ENCODE measurements at places on chromosomes 12 and 14. TPM values are rescaled to one million over a fixed set of nuclear protein-coding genes. Genes with fewer than 3 reads are reported as not detected.

DNA sequence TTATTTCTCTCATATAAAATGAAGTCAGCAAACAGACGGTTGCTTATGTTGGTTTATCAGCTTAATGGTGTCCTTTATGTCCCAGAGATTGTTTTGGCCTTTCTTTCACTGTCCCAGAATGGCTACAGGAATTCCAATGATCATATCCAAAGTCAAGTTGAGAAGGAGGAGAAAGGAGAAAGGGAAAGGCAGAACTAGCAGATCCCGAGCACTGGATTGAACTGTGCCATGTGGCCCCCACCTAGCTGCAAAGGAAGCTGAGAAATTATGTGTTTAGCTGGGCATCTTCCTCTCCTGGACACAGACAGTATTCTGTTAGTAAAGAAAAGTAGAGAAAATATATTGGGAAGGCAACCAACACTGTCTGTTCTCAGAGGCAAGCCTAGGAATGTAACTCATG is 90.7 kb upstream of the ANO4 start:
- no peak for DNase-seq

SLC39A5 gene
- 0.80 TPM for total RNA-seq

DNA sequence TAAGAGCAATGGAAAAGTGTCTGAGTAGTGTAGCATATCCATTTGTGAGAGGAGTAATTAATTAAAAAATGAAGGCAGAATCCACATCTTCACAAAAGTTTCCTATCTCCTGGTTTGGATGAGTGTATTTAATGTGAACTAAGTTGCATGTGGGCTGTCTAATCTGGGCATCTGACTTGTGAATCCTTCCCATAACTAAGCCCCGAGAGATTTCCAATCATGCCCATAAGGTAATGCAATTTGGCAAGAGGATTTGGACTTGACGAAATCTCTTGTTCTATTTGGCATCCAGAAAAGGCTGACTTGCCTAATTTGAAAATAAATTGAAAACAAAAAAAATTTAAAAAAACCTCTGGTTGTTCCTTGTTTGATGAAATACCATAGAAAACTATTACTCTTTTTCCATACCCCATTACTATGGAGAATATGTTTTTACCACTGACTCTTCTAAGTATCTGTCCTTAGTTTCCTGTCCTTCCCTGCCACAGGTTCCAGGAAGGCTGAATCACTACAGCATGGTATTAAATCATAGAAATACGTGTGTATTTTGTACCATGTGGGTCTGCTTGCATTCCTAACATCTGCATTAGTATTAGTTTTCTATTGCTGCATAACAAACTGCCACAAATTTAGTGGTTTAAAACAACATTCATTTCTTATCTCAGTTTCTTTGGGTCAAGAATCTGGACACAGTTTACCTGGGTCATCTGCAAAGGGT is 48.4 kb downstream of the ETV6 start:
- no peak for DNase-seq

ACRBP gene
- 1.9 TPM for total RNA-seq

- DNase-seq = no peak
These were observed 39.4 kb upstream of the CSRNP2 start for GRCh38 chr12:51122844-51123243.

KRT72 gene
- total RNA-seq = 0.18 TPM

GRCh38 chr14:85471156-85471555 is 58.8 kb upstream of the FLRT2 start:
- no peak for DNase-seq

- no peak for DNase-seq
These were observed 7.4 kb downstream of the ZBTB39 start for GRCh38 chr12:56998981-56999380.

GRCh38 chr12:52598966-52599365 is 2.3 kb downstream of the KRT72 start:
- DNase-seq = peak; percentile 17

DNA sequence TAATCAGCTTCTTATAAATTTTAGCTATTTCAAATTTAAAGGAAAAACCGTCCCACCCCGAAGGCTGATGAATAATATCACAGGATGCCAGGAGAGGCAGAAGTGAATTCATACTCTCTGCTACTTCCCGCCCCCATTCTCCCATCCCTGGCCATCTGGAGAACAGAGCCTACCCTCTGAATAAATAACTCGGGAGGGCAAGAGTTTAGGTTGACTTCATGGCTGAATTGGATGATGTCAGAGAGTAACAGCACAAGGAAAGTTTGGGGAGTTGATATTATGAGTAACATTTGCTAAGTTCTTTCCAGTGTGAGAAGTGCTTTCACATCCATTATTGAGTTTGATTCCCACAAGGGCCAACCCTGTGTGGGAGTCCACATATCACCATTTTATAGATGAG is 241.6 kb downstream of the EGLN3 start:
- no peak for DNase-seq

DNA sequence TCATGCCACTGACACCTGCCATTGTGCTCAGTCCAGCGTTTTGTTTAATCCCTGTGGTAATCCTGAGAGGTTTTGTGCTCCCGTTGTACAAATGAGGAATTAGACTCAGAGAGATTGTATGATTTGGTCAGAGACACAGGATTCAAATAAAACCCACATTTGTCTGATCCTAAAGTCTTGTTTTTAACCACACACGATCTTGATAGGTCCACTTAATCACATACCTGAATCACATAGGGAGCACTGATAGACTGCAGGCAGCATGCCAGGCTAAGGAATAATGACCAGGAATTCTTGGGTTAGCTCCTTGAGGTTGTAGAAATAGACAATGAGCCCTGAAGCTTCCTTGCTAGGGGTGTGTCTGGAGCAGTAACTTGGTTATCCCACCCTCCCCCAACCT is 202.6 kb upstream of the RGS6 start:
- no peak for DNase-seq

DNA sequence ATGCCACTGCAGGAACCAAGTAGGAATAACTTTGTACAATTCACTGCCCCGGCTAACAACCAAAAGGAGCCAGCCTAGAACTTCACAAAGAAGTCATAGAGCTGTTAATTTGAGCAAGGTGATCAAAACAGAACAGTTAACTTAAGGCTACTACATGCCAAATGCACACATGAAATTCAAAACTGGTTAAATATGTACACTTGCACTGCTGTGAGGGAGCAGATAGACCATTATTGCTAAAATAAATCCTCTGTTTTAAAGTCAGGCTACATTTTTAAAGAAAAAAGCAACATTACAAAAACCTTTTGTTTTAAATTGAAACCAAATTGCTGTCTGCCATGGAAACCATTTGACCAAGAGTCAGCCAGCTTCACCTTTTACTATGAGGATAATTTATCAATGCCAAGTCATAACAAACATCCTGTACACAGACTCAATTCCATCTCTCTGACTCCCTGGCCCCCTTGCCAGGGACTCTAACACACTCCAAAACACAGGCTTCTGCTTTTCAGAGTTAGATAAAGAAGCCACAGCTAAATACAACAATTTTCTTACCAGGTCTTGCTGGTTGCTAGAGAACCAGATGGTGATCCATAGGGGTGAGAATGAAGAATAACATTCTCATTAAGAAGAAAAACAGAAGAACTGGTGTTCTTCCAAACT is 84.0 kb downstream of the LRP6 start:
- no peak for DNase-seq

LTBP2 gene
- total RNA-seq = 93.0 TPM

DNA sequence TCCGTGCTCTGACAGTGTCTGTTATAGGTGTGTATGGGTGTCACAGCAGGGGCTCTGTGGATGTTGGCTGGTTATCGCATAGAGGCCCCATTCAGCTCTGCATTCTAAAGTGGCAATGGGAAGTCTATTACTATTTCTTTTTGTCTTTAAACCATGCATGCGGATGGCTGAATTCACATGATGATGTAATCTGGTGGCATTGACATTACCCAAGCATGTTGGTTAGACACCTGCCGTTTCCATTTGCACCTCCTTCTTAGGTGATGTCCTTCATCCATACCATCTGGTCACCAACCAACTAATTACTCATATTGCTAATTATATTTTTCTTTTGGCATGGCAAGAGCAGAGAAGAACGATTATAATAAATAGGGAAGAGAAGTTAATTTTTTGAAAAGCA is 270.8 kb upstream of the RGS6 start:
- no peak for DNase-seq

HEBP1 gene
- 67.8 TPM for total RNA-seq

PTGR2 gene
- 17.1 TPM for total RNA-seq

DNA sequence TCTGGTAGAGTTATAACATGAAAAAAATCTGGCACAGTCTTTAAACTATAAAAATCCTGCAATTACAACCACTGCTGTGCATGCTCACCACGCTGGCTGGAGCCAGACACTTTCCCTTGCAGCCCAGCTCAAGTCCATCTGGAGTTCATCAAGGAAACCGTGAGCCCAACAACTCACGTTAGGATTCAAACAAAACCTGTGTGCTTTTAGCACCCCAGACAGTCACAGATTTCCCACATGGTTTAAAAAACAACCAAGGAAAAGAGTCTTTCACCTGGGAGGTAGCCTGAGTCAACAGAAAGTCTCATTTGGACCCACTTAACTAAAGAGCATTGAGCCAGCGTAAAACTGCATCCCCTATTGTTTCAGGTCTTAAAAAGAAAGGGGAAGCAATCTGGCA is 4.7 kb downstream of the LRIG3 start:
- DNase-seq = no peak

DNA sequence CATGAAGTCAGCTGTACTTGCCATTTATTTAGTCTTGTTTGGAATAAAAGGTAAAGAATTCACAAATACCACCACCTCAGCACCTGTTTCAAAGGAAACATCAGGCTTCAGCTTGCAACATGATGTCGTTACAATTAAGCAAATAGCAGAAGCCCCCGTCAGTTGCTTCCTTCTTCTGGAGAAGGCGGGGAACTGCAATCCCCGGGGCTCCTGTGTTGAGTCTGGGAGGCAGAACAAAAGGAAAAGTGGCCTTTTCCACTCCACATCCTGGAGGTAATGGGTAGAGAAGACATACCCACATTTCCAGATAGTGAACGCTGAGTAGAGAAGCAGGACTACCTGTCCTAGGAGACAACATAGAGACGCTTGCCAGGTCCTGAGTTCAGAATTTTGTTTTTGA is 92.8 kb downstream of the DNAH10 start:
- no peak for DNase-seq

DNA sequence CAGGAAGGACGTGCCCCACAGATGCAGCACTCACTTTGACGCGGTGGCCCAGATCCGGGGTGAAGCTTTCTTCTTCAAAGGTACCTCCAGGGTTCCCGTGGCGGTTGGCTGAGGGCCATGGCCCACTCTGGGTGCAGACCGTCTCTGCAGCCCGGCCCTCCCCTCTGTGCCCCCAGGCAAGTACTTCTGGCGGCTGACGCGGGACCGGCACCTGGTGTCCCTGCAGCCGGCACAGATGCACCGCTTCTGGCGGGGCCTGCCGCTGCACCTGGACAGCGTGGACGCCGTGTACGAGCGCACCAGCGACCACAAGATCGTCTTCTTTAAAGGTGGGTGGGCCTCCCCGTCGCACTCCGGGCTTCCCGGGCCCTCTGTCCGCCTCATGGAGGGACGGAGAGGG is 16.9 kb downstream of the MMP17 start:
- no peak for DNase-seq

GRCh38 chr12:30484658-30485057 is 211.0 kb downstream of the IPO8 start:
- no peak for DNase-seq

- no peak for DNase-seq
These were observed 4.2 kb downstream of the CSRP2 start for GRCh38 chr12:76874491-76875190.

DNA sequence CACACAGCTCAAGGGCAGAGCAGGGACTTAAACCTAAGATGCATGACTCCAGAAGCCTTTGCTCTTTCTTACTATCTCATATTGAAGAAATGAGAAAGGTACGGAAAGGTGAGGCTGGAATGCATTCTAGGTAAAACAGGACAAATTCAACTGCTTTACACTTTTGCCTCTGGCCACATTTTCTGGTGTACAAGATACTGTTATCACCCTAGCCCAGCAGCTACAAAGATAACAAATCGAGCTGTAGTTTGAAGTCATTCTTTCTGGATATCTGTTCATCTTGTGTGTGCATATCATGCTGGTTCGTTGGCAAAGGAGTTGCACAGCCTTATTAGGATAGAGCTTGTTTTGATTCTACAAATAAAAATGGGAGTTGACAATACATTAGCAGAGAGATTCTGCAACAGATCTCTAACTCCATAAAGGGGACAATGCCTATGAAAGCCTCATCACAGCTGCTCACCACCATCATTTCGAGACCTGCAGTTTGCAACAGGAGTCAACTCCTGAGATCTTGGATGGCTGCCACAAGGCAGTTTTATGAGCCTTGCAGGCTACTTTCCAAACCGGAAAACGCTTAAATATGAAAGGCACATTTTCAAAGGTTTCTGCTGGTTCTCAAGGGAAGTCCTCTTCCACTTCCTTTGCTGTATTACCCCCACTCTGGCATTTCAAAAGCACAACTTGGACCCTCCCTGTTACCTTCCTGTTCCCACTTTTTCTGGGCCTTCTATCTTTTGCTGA is 64.9 kb downstream of the STXBP6 start:
- DNase-seq = no peak

DHH gene
- 54.5 TPM for total RNA-seq

GRCh38 chr14:75553157-75553556 is 25.3 kb upstream of the FLVCR2 start:
- no peak for DNase-seq

NDUFA9 gene
- 54.2 TPM for total RNA-seq

GRCh38 chr12:4106621-4107020 is 166.9 kb upstream of the CCND2 start:
- no peak for DNase-seq

DNA sequence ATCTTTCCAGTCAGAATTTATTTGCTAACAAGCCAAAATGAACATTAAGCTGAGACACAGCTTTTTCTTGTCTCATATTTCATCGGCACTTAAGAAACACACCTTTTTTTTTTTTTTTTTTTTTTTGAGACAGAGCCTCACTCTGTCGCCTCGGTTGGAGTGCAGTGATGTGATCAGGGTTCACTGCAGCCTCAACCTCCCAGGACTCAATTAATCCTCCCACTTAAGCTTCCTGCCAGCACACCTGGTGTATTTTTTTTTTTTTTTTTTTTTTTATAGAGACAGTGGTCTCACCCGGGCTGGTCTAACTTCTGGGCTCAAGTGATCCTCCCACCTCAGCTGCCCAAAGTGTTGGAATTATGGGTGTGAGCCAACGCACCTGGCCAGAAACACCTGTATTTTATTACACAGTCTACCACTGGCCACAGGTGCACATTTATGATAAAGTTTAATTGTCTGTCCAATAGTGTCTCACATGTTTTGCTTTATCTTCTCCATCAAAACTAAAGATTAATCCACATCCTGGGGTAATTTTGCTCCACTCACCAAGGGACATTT is 62.7 kb downstream of the C2CD5 start:
- DNase-seq = no peak

GRCh38 chr12:13835652-13836051 is 145.8 kb downstream of the GRIN2B start:
- no peak for DNase-seq

KRT71 gene
- not detected for total RNA-seq

- no peak for DNase-seq
These were observed 1.7 kb downstream of the RARG start for GRCh38 chr12:53230108-53230845.

MYO1H gene
- not detected for total RNA-seq
